ENCODE measurements at places on chromosomes 16 and 17.
A peak's percentile ranks its signal among the peaks of the same experiment; 100 is the strongest.

DNA sequence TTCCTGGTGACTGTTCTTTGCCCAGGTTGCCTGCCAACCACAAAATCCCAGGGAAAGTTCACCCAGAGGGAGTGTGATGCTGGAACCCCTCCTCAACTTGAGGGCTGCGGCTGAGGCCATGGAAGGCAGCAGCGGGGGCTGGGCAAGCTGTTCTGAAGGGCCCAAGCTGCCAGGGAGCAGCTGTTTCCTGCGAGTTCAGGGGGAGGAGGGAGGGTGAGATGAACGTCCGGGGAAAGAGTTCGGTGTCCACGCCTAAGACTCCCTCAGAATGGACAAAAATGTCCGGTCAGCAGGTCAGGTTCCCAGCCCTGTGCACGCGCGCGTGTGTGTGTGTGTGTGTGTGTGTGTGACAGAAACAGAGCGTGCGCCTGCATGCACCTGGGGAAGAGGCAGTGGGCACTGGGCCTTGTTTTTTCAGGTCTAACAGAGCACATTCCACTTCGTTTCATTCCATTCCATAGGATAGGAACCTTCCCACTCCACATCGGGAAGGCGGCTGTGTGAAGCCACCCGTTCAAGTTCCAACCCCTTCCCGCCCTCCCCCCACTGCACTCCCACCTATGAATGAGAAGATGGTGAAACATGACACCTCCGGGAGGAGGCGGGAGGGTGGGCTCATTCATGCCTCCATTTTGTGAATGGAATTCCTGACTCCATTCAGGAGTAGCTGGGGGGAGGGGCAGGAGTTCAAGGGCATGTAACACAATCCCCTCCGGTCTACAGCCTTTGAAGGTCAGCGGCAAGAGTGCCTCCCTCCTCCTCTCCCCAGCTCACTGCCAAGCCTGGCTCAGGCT, 15.7 kb downstream of the ETV4 start:
- DNase-seq, result no peak

DNA sequence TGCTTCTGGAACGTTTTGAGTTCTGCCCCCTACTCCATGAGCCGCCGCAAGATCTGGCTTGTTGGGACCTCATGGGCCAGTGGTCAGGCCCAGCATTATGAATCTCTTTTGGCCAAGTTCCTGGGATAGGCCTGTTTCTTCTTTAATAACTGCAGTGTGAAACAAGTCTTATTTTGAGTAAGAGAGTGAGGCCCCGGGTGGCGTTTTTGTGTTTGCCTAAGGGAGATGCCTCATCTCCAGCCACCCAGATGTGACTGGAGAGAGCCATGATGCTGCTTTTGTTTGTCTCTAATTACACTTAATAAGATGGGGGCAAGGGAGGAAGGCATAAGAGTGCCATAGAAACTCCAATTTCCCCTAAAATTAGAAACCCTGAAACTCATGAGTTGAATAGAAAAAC, 39.8 kb downstream of the KSR1 start:
- DNase-seq, result no peak

DNA sequence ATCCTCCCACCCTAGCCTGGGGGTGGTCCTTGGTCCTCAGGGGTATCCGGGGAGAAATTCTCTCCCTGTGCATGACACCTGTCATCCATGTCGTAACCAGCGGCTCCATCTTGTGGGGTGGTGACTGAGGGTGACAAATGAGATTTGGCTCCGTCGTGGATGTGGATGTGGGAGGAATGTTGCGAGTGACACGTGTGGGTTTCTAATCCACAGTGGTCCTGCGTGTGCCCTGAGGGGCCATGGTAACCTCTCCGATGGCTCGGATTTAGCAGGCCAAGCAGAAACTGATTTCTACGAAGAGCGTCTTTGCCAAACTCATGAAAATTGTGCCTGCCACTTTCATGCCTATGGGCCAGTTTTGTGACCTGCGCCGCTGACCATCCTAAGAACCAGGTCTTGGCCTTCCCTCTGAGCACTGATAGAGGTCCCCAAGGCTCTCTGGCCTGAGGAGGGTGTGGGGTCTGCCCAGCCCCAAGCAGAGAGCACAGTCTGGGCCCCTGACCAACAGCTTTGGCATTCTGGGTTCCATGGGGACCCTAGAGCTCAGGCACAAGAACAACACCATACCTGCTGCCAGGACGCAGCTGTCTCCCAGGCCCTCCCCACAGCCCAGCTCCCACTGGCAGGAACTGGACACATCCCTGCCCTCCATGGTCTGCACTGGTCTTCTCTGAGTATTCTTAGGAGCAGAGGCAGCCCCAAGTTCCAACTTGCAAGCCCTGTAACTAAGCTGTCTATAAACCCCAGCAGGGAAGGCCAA, 79.0 kb downstream of the AMFR start:
- no peak for DNase-seq

DNA sequence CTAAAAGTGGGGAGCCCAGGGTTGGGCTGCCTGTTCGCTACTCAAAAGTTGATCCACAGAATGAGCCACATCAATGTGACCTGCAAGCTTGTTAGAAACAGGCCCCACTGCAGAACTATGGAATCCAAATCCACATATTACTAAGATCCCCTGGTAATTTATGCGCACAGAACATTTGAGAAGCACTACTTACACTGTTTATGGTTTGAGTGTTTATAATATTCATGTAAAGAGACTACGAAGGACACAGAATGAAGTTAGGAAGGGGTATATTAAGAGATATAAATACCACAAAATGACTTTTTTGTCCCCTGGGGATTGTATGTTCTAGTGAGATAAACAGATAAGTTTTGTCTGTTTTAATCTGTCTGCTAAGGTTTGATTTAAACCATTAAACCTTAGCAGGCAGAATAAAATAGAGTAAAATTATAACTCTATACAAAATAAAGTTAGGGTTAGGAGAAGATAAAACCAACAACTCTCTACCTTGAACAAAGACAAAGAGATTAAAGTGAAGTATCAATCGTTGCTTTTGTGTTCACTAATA, 666.9 kb upstream of the SOX9 start:
- DNase-seq, result no peak

- no peak for DNase-seq
Measured at GRCh38 chr17:64653985-64654355, 8.1 kb downstream of the SMURF2 start.

DNA sequence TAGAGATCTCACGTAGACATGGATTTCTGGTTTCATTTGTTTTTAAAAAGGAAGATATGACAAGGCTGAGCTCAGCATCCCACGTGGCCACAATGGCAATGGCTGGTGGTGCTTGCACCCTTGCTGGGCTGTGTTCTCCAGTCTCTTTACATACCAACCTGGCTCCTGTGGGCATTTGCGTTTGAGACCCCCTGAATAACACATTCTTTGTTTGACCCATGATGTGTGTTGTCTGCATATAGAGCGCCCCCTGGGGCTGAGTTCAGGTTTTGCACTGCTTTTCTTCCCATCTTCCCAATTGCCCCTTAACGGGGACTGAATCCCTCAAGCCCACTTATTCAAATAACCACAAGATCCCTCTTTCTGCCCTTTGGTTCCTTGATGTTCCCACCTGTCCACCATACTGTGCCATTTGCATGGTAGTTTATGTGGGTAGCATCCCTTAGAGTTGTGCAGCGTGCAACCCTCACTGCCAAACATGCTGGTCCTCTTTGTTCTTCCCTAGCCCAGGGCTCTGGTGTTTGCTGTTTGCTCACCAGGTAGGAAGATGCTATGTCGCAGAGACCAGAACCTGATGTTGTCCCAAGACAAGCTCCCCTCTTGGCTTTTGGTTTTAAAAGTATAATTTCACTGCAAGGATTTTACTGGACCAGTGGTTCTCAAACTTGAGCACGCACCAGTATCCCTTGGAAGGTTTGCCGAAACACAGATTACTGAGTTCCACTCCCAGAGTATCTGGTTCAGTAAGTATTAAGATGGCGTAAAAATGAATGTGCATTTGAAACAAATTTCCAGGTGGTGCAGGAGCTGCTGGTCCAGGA, 38.5 kb upstream of the NKD1 start:
- DNase-seq, result peak; percentile 76

DNA sequence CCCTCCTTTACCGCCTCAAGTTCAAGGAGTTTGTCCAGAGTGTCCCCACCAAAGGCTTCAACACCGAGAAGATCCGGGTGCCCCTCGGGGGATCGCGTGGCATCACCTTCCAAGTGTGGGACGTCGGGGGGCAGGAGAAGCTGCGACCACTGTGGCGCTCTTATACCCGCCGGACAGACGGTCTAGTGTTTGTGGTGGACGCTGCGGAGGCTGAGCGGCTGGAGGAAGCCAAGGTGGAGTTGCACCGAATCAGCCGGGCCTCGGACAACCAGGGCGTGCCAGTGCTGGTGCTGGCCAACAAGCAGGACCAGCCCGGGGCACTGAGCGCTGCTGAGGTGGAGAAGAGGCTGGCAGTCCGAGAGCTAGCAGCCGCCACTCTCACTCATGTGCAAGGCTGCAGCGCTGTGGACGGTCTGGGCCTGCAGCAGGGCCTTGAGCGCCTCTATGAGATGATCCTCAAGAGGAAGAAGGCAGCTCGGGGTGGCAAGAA, 1.1 kb downstream of the ARL4D start:
- DNase-seq, result no peak

DNA sequence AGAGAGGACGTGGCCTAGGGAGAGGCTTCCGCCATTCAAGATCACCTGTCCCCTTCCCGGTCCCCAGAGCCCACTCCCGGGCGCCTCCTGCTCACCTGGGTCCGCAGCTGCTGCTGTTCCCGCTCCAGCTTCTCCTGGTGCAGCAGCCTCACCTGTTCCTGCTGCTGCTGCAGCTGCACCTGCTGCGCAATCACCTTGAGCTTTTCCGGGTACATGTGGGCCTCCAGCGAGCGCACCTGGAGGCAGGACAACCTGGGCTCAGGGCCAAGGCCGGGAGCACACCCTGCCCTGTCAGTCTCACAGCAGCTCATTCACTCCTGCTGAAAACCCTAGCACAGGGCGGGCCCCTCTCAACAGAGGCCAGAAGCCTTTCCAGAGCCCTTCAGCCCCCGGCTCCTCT, 12.5 kb downstream of the TFAP4 start:
- no peak for DNase-seq

DNA sequence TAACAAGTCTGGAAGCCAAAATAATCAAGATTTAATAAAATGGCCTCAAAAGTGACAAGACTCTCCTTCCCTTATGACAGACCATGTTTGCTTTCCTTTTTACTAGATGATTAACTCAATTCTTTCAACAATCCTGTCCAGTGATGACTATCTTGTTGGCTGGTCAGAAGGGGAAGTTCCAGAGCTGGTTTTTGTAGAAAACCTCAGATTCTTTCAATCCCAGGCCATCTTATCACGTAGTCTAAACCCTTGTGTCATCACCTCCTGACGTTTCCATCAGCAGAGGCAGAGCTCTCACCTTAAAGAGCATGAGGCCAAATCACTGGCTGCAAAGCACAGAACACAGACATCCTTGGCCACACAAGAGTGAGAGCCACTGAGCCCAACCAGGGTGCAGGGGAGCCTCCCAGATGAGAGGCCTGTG, 125.3 kb downstream of the ANKRD11 start:
- no peak for DNase-seq

DNA sequence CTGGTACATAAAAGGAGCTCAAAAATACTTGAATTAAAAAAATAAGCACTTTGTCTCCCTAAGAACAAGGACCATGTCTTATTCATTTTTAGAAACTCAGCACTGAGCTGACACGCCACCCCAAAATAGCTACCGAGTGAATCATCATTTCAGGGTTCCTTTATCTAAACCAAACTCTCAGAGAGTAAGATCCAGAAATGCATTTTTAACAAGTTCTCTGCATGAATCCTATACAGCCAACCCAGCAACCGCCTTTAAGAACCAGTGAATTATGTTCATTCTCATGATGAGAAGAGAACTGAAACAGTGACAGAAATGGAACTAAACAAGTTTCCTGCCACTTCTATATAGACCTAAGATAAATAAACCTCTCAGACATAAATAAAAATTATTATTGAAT, 8.7 kb downstream of the C16orf87 start:
- DNase-seq, result peak; percentile 59

DNA sequence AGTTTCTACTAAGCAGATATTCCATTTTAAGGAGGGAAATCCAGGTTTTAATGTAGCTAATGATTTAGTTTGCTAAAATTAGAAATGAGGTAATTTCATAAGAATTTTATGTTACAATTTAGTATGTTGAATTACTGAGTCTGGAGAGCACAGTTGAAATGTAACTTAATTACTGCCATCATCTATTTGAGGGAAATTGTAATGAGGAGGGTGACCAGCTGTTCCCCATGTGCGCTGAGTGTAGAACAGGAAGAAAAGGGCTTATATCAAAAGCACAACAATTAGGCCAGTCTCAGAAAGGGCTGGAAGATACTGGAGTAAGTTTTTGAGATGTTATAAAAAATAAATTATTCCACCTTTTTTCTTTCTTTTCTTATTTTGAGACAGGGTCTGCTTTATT, 735.1 kb upstream of the GOT2 start:
- no peak for DNase-seq

DNA sequence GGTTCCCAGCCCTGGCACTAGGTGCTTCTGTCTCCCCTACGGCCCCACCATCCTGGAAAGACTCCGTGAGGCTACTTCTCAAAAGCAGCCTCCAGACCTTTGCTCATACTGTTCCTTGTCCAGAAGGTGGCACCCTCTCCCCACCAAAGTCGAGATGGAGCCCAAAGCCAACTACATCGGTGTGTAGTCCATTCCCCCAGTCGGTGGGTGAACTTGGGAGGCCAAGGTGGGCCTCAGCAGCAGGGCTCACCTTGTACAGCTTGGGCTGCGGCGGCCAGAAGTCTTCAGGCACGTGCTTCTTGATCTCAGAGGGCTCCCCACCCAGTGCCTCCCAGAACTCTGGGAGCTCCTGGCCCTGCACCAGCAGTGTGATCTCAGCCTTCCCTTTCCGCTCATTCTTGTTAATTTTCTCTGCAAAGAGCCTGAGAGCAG, 10.2 kb downstream of the FLII start:
- peak; percentile 91 for DNase-seq

DNA sequence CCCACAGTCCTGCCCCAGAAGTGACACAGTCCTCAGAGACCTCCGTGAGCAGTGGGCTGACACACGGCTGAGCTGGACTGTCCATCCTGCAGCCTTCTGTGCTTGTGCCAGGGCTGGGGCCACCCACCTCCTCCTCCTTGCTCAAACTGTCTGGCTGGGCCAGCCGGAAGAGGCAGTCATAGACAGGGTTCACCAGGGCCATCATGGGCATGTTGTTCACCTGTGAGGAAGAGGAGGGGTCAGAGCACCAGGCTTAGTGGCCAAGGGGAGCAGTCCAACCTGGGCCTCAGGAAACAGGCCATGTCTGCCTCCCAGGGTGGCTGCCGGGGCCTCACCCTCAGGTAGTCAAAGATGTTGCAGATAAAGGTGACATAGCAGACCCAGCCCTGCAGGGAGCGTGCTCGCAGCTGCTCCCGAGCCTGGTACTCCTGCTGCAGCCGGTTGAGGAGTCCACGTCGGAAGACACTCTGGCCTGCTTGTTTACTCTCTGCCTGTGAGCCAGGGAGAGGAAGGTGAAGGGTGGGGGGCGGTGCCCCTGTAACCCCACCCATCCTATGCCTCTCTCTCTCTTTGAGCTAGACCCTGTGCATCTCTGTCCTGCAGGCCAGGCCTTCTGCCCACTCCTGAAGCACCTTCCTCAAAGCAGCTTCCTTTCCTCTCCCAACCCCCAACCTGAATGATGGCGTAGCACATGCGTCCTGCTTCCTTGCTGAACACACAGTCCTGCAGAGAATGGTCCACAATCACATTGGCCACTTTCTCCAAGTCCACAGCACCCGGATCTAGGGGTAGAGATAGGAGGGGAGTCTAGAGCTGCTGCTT, 3.4 kb downstream of the MIF4GD start:
- DNase-seq, result peak; percentile 63

Measured in Karpas-422 (cell line).